NCI-H446 treated with DMSO at 0.1 percent for 48 hours (cell line): ENCODE measurements at places on chromosomes 1 and 21.

GRCh38 chr1:200525090-200525987 lies 95.2 kb downstream of the KIF14 start:
- no peak for DNase-seq

DNA sequence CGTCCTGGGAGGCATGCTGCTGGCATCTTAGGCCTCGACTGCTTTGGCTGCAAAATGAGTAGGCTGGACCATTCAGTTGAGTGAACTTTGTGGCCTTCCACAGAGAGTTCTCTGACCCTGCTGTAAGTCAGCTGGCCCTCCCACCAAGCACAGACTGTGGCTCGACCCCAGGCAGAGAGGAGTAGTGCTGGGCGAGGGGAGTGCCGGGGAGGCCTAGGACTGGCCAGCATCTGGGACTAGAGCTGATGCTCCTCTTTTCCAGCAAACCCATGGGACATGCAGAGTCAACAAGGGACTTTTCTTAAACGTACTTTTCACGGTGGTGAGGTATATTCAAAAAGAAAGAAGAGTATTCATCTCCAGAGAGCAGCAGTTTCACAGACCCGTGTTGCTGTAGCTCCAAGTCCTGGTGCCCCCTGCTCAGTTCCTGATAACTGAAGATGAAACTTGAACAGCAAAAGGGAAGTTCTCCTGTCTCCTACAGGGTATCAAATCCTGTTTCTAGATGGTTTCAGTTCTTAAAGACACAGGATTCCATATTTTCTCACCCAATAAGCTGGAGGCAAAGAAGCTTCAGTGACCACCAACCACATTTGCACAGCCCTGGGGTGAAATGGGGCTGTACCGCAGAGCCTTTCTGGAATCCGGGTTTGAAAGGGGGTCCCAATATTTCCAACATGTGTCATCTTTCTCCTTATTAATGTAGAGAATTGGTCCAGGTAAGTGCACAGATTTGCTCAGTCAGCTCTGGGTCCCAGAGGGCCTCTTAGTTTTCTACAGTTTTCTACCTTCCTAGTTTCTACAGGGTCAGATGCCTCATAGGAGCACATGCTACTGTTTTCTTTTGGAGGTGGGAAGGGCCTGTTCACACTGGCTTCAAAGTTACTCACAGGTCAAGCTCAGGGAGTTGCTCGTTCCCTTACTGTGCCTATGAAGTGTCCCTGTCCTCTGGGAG lies 20.9 kb downstream of the BATF3 start:
- no peak for DNase-seq

GRCh38 chr1:225544924-225545323 lies 108.0 kb downstream of the ENAH start:
- no peak for DNase-seq

- no peak for DNase-seq
These were observed 221.4 kb upstream of the PKN2 start for GRCh38 chr1:88462488-88463261.

DNA sequence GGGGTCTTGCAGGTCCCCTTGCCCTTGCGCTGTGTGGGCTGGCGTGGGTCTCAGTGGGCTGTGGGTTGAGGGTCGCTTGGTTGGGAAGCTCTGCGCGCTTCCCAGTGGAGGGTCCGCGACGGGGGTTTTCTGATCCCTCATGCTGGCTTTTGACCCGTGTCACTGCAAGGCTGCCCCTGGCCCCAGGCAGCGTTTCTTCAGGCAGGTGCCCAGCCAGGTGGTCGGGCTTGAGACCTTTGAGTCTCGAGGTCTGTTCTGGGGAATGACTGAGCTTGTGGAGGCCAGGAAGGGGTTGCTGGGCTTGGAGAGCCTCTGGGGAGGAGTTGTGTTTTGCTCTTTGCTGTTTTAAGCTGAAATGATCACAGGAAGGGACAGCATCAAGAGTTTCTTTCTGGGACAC lies 5.3 kb downstream of the SKI start:
- DNase-seq = no peak

GRCh38 chr1:21700094-21700493 lies 30.9 kb upstream of the RAP1GAP start:
- DNase-seq = no peak

DNA sequence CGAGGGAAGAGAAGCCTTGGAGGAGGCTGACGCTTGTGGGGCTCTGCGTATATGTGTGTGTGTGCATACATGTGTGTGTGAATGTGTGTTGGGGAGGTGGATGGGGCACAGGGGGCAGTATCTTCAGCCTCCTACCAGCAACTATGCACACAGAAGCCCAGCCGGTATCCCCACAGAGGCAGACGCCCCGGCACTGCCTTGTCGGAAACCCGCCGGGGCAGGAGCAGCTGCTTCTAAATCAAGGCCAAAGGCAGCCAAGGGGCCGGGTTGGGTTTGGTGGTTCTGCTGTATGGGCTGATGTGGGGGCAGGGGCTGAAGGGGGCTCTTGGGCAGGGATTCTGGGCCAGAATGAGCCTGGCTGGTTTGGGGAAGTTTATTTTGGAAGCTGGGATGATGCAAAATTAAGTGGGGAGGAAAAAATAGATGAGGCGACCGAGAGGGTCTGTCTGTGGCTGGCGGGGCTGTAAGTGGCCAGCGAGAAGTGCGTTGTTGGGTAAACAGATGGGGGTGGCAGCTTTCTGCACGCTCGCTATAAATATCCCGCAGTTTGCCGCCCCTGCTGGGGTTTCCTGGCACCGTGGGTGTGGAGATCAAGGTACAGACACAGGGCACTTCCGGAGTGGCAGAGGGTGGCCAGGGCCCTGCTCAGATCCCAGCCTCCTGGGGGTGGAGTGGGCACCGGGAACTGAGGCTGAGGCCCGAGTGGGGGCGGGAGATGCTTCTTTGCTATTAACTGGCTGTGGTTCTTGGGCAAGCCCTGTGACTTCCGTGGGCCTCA lies 11.0 kb upstream of the WNT4 start:
- no peak for DNase-seq
